ENCODE measurements at places on chromosomes 1 and 21. TPM values are rescaled to one million over a fixed set of nuclear protein-coding genes. Genes with fewer than 3 reads are reported as not detected.

The C8A gene
- total RNA-seq, result not detected

The CELA3B gene
- total RNA-seq, result not detected

The LHX4 gene
- under 0.01 TPM for total RNA-seq

The MRAP gene
- total RNA-seq, result not detected

Measured in aortic smooth muscle cell (primary cell).